Fibroblast of skin of right quadriceps (primary cell): ENCODE measurements at places on chromosomes 4 and X.

- DNase-seq: peak; percentile 32
These were observed 183.2 kb upstream of the WDFY3 start for GRCh38 chr4:85149676-85150075.

DNA sequence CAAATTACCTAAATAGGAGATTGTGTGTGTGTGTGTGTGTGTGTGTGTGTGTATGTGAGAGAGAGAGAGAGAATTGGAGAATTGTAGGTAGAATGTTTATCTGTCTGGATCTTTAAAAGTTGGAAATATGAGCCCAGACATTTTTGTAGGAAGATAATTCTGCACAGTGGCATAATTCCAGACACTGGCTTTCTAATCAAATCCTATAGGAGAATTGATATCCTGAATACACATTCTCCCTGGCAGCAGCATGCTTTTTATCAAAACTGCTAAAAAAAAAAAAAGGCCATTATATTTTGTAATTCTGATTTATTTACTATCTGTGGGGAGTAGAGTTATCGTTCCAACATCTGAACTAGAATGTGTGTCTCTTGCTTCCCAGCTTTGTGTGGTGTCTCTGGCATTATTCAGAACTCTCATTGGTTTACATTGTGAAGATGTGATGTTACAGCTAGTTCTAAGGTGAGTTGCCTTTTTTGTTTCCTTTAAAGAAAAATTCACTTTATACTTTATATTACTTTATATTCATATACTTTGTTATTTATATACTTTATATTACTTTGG, 122.4 kb downstream of the GATB start:
- no peak for DNase-seq

GRCh38 chrX:153635788-153636668, 11.0 kb upstream of the DUSP9 start:
- no peak for DNase-seq

DNA sequence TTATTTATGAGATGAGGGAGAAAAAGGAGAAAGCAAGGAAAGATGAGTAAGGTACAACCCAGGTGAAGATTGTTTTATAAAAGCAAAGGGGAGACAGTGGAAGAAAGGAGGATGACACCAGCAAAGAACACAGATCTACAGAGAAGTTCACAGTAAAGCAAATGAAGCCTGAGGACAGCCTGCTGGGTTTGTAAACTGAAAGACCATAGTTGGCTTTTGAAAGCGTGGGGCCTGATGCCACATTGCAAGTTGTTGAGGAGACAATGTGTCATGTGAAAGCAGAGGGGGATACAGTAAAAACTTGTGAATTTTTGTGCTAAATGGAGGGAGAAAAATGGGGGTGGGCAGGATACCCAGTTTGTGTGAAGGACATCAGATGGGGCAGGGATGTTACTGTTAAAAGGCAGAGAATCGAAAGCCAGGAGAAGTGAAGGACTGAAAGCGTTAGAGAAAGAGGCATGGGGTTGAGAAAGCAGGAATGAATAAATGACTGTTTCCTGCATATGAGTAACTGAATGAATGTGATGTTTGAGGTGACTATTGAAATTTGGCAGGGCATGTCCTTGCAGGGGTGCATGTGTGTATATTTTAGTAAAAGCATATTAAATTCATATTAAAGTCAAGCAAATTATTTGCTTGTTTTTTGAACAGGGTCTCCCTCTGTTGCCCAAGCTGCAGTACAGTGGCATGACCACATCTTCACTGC, 69.6 kb downstream of the SPRY1 start:
- DNase-seq: no peak

GRCh38 chr4:102493257-102493656, 7.9 kb upstream of the NFKB1 start:
- no peak for DNase-seq

GRCh38 chrX:131199091-131199490, 90.0 kb downstream of the IGSF1 start:
- DNase-seq: no peak

GRCh38 chr4:138259824-138260223, 17.7 kb upstream of the SLC7A11 start:
- peak; percentile 58 for DNase-seq

DNA sequence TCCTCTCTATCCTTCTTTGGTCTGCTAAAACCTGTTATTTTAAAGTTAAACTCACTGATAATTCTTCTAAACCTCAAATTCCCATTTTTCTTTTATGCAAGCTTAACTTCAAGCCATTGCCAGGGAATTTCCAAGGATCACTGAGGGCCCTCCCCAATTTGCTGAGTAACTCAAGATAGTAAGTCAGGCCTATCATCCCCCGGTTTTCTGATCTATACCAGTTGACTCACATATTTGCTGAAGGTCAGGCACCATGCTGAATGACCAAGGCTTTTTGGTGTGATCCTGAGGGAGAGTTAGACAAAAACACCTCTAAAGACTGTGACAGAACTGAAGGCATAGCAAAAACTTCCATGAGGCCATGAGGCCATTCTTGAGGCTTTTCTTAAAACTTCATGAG, 1301.9 kb downstream of the PCDH7 start:
- DNase-seq: no peak

GRCh38 chr4:16461362-16461761, 235.1 kb upstream of the TAPT1 start:
- DNase-seq: no peak

GRCh38 chr4:47012676-47013075, 18.7 kb upstream of the GABRB1 start:
- DNase-seq: no peak

DNA sequence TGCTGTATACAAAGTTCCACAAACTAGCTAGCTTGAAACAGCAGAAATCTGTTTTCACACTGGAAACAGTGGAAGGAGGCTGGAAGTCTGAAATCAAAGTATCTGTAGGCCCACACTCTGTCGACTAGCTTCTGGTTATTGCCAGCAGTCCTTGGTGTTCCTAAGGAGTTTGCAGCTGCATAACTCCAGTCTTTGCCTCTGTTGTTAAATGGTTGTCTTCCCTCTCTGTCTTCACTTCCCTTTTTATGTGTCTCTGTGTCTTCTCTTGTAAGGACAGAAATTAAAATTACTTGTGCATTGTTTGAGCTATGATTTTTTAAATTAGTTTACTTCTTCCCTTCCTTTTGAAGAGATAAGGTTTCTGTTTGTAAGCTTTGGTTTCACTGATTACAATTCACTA, 8.2 kb downstream of the MTHFD2L start:
- no peak for DNase-seq

GRCh38 chrX:137428766-137429591, 136.9 kb upstream of the ZIC3 start:
- DNase-seq: no peak
